ENCODE measurements at places on chromosomes 13 and 19.

DNA sequence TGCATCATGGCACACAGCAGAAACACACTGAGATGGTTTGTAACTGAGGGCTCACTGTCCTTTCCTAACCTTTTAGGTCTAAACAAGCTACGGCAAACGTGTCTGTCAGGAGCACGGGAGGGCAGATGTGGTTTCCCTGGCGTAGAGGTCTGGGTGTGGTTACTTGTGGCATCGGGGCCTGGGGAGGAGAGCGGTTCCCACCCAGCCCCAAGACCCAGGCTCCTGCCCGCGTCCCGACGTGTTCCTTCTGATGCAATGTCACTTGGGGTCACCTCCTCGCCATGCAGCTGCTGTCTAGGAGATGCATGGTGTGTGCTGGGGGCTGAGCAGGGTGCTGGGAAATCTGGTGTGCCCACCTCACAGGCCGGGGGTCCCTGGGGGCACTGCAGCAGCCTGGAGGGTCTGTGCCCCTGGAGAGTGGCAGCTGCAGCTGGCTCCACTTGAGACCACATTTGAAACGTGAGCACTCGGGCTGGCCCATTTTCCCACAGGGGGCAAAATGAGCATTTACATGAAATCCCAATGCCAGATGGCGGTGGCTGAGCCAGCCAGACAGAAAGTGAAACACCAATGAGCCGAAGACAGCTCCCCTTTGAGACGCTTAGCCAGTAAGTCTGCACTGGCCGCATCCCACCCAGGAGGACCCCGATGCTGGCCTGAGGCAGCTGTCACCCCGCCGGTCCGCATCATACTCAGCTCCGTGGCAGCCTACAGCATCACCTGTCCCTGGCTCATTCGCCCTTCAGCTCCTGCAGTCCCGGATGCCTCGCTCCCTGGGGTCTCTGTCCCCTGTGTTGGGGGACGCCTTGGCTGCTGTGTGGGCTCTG, 22.3 kb upstream of the MYDGF start:
- H3K27ac ChIP-seq: no peak overlapping the region
- H3K4me3 ChIP-seq: peak overlapping the region; percentile 18
- no peaks in the 10 kb centered on the region for H3K4me1 ChIP-seq
- DNase-seq: no peak
- H3K27me3 ChIP-seq: no peaks in the 10 kb centered on the region
- peaks cover 79% of the 10 kb centered on the region for H3K36me3 ChIP-seq

GRCh38 chr13:102878481-102878880, 32.6 kb downstream of the ERCC5 start:
- H3K36me3 ChIP-seq: peaks cover 5% of the 10 kb centered on the region
- H3K4me1 ChIP-seq: no peaks in the 10 kb centered on the region
- no peaks in the 10 kb centered on the region for H3K27me3 ChIP-seq
- no peak overlapping the region for H3K4me3 ChIP-seq

- no peak for DNase-seq
- H3K27me3 ChIP-seq: no peaks in the 10 kb centered on the region
- H3K4me1 ChIP-seq: no peaks in the 10 kb centered on the region
- no peak overlapping the region for H3K27ac ChIP-seq
These were observed 49.4 kb upstream of the SPRY2 start for GRCh38 chr13:80390338-80390737.

DNA sequence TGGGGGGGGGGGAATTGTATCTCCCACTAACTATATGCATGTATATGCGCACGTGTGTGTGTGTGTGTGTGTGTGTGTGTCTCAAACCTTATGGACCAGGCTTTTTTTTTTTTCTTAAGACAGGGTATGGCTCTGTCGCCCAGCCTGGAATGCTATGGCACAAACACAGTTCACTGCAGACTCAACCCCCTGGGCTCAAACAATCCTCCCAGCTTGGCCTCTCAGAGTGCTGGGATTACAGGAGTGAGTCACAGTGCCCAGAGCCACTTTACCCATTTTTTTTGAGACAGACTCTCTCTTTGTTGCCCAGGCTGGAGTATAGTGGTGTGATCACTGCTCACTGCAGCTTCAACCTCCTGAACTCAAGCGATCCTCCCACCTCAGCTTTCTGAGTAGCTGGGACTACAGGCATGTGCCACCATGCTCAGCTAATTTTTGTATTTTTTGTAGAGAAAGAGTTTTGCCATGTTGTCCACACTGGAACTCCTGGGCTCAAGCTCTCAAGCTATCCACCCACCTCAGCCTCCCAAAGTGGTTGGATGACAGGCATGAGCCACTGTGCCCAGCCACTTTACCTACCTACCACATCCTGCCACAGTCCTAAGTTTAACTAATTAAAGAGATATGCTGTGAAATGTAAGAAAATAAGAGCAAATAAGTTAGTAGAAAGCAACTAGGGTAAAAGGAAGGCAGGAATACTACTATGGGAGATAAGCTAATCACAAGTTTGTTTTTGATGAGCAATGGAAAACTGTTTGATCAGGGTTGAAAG, 2.4 kb downstream of the ZMYM5 start:
- no peak overlapping the region for H3K27ac ChIP-seq
- no peak overlapping the region for H3K4me3 ChIP-seq
- peak; percentile 13 for DNase-seq
- H3K36me3 ChIP-seq: no peaks in the 10 kb centered on the region
- no peaks in the 10 kb centered on the region for H3K27me3 ChIP-seq

DNA sequence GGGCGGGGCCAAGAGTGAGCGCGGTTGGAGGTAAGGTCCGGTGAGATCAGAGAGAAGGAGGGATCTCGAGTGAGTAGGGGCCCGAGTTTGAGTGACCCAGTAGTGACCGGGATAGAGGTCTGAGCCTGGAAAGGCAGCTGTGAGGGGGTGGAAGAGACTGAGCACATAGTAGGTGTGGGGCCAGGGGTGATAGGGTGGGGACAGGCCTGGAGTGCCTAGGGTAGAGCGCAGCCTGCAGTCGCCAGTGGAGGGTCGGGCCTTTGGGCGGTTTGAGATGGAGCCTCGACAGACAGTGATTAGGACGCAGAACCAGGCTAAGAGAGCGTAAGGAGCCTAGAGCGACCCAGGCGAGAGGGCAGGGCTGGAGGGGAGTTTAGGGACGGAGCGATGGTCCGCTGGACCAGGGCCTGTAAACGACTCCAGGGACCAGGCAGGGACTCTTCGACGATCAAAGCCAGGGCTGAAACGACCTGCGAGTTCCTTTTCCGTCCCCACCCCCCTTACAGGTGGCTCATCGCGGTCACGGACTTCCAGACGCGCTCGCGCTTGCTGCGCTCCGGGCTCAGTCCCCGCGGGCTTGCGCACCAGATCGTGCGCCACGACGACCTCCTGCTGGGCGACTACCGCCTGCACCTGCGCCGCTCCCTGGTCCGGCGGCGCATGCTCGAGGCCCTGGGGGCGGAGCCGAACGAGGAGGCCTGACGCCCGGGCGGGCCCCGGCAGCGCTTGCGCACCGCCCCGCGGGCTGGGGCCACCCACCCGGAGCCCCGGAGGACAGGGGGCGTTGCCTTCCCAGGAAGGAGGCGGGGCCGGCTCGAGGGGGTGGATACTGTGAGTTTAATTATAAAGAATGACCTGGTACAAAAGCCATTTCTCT, 9.4 kb downstream of the C19orf81 start:
- H3K36me3 ChIP-seq: no peaks in the 10 kb centered on the region
- peak; percentile 30 for DNase-seq
- no peaks in the 10 kb centered on the region for H3K27me3 ChIP-seq
- peak overlapping the region; percentile 66 for H3K4me3 ChIP-seq
- H3K4me1 ChIP-seq: peaks cover 8% of the 10 kb centered on the region

DNA sequence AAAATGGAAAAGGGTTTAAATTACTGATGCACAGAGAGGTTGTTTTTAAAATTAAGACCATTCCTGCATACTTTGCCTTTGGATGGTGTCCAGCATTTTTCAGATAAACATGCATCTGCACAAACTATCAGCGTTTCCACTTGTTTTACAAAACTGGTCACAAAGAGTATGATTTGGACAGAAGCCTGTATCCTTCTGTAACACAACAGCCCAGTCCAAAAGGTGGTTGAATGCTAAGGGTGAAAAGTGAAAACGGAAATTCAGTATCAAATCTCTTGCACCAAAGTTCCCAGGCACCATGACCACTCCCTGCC, 21.7 kb upstream of the DOCK9 start:
- no peaks in the 10 kb centered on the region for H3K36me3 ChIP-seq
- no peak for DNase-seq
- peaks cover 2% of the 10 kb centered on the region for H3K4me1 ChIP-seq
- H3K27ac ChIP-seq: no peak overlapping the region

DNA sequence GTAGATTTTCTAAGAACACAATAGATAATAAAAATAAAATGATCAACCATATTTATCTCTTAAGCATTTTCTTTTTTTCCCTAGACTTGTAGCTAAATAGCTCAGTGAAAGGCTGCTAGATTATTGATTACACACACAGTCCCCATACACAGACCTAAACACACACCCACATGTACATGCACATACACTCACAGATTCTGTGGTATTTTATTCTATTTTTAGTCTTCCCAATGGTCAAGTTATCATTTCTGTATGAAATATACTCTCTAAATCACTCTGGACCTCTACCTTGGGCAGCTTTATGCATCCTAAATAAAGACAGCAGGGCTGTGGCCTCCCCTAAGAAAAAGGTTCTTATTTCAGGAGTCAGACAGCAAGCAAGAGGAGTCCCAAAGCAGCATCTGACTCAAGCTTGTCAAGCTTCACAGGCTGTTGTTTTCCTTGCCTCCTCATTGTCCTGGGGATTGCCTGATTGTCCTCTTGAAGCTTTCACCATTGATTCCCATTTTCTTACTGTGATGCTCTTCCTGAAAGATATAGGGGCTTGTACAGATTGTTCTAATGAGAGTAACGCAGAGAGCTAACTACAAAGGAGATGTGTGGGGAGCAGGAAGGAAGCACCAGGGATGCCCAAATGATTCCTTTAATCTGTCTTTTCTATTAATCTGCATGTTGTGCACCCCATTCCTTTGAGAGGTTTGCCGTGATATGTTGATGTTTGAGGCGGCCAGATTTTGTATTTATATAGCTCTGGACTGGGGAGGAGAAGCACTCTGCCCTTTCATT, 986.5 kb downstream of the PCDH17 start:
- H3K4me3 ChIP-seq: no peak overlapping the region
- no peaks in the 10 kb centered on the region for H3K36me3 ChIP-seq
- no peak overlapping the region for H3K27ac ChIP-seq

DNA sequence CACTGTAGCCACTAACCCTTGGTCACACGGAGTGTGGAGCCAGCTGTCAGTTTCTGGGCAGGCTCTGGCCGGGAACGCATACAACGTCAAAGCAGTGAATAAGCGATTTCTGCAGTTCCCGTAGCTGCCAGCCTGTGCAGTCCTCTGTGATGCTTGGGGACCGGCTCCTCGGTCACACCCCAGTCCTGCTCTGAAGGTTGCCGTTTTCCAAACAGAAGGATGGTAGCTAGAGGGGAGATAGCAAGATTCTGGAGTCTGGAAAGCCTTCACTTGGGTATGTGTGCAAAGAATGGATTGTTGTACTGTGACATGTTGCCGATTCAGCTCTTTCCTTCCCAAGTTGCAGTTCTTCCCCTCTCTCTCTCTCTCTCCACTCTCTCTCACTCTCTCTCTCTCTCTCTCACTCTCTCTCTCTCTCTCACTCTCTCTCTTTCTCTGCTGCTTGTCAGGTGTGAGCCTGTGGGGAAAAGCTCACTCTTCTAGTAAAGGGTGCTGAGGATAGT, 38.7 kb upstream of the C1QTNF9 start:
- DNase-seq: peak; percentile 43

- no peak for DNase-seq
- no peaks in the 10 kb centered on the region for H3K27me3 ChIP-seq
- H3K4me3 ChIP-seq: no peak overlapping the region
These were observed 70.6 kb upstream of the C13orf46 start for GRCh38 chr13:114044486-114044885.

DNA sequence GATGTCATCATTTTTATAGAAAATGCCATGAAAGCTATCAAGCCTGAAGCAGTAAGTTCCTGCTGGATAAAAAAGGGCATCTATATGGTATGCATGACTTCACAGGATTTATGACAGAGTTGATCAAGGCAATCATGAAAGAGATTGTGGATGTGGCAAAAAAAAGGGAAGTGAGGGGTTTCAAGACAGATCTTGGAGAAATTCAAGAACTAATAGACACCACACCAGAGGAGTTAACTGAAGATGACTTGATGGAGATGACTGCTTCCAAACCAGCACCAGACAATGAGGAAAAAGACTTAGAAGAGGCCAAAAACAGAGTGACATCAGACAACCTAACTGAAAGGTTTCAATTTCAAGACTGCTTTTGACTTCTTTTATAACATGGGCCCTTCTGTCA, 691.1 kb upstream of the SLC10A2 start:
- H3K4me3 ChIP-seq: no peak overlapping the region
- no peaks in the 10 kb centered on the region for H3K4me1 ChIP-seq
- H3K27ac ChIP-seq: no peak overlapping the region
- H3K36me3 ChIP-seq: no peaks in the 10 kb centered on the region
- DNase-seq: no peak

DNA sequence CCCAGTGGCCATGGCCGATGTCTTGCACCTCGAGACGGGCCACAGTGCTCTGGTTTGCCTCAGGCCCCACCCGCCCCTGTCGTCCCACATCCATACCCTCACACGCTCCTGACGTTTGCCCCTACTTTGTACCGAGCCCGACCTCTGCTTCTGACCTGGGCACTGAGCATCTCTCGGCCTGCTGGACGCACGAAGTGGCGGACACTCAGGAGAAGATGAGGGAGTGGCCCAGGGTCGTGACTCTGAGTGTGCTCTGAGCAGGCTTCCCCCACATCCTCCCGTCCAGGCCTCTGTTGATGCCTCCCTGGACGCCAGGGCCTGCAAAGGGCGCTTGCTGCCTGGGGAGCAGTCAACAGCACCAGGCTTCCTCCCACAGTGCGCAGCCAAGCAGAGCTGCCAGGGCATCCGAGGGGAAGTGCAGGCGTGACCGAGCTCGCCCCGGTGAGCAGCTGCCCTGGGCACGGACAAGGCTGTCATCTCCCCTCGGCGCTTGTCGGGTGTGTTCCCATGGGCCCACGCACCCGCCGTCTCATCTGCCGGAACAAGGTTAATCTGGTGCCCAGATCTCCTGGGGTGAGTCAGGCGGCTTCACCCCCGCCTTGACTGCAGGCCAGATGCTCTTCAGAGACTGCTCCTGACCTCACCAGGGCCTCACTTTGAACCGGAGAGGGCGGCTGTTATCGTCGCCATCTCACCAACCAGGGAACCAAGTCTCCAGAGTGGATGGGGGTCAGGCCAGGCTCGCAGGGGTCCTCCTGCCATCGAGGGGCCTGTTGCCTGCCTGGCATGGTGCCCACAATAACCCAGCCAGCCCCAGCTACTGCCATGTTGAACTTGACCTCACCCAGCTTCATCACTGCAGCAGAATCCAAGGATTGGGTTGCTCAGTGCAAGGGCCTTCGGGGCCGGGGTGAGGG, 27.2 kb downstream of the COMP start:
- no peaks in the 10 kb centered on the region for H3K36me3 ChIP-seq
- H3K27ac ChIP-seq: no peak overlapping the region
- no peak for DNase-seq
- no peaks in the 10 kb centered on the region for H3K27me3 ChIP-seq
- peak overlapping the region; percentile 1 for H3K4me3 ChIP-seq

GRCh38 chr19:4952945-4953344, 16.0 kb upstream of the KDM4B start:
- DNase-seq: no peak
- no peak overlapping the region for H3K27ac ChIP-seq
- peaks cover 9% of the 10 kb centered on the region for H3K4me1 ChIP-seq
- H3K36me3 ChIP-seq: peaks cover 42% of the 10 kb centered on the region

GRCh38 chr13:36450534-36450933, 18.2 kb downstream of the CCNA1 start:
- no peaks in the 10 kb centered on the region for H3K27me3 ChIP-seq

- peaks cover 12% of the 10 kb centered on the region for H3K36me3 ChIP-seq
- no peak for DNase-seq
- H3K27ac ChIP-seq: peak overlapping the region; percentile 98
- H3K4me1 ChIP-seq: peaks cover 24% of the 10 kb centered on the region
- H3K4me3 ChIP-seq: peak overlapping the region; percentile 98
These were observed 1.2 kb upstream of the ARID3A start for GRCh38 chr19:924553-925086.

GRCh38 chr13:51577690-51578089, 6.6 kb upstream of the WDFY2 start:
- no peaks in the 10 kb centered on the region for H3K36me3 ChIP-seq
- H3K27me3 ChIP-seq: no peaks in the 10 kb centered on the region
- peak overlapping the region; percentile 29 for H3K27ac ChIP-seq

Measured in trophoblast cell (in vitro differentiated cells and primary cell).